ENCODE measurements at places on chromosomes 7 and 10.

GRCh38 chr10:124285587-124286527, 132.9 kb downstream of the OAT start:
- no peak for DNase-seq

- DNase-seq = no peak
These were observed 47.3 kb upstream of the CPXM2 start for GRCh38 chr10:123938890-123939289.

DNA sequence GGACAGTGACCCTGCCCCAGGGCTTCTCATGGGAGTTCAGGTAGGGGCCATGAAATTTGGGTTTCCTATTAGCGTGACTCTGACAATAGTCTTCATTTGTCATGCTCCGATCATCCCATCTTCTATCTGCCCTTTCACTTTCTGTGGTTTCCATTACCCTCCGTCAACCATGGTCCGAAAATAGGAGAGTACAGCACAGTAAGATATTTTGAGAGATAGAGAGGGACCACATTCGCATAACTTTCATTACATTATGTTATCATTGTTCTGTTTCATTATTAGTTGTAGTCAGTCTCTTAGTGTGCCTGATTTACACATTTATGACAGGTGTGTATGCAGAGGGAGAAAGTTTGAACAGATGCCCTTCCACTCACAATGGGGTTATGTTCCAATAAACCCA, 649.2 kb downstream of the SDK1 start:
- no peak for DNase-seq

DNA sequence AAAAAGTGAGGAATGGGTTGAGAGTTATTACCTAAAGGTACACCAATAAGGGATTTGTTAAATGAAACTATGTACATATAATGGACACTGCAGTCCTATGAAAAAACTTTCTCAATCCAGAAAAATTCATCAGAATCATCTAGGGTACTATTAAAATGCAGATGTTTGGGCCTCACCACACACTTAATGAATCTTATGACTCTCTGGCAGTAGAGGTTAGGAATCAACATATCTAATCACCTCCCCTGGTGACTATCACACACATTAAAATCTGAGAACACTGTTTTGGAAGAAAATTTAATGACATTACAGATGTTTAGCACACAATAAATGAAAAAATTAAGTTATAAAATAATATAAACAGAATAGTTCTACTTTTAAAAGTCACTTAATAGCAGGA, 32.1 kb downstream of the BAZ1B start:
- DNase-seq = no peak

- DNase-seq = no peak
These were observed 1.9 kb upstream of the EPHA1 start for GRCh38 chr7:143410521-143411004.

GRCh38 chr10:1923586-1923985, 186.3 kb upstream of the ADARB2 start:
- DNase-seq = no peak

DNA sequence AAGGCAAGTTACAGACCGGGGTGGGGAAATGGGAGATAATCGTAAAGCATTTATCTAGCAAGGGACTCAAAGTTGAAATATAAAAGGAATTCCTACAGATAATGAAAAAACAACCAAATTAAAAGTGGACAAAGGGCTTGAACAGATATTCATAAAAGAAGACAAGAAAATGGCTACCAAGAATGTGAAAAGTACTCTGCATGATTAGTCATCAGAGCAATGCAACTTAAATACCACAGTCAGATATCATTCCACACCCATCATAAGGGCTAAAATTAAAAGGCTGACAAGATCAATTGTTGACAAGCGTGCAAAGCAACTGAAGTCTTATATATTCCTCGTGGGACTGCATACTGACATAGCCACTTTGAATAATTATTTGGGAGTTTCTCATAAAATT, 124.6 kb upstream of the RSU1 start:
- DNase-seq = no peak

- no peak for DNase-seq
These were observed 7.0 kb upstream of the ACTR3C start for GRCh38 chr7:150330211-150330885.

- no peak for DNase-seq
These were observed 145.3 kb upstream of the TBX20 start for GRCh38 chr7:35399216-35399615.

DNA sequence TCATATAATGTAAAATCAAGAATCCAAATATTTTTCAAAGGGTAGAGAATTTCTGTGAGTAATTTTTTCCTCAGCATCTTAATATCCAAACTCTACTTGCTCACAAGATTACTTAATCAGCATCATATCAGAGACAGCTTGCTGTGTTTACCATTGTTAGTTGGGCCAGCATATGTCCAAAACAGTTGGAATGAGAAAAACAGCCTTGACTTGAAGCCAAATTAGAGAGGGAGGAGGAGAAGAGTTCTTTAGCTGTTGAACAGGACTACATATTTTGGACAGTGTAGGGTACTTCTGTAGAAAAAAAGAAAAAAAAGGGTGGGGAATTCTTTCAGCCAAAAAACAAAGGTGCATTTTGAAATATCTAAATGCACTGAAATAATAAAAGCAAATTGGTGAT, 69.8 kb downstream of the HDAC9 start:
- no peak for DNase-seq

GRCh38 chr7:77335581-77335980, 80.6 kb downstream of the GSAP start:
- DNase-seq = no peak

DNA sequence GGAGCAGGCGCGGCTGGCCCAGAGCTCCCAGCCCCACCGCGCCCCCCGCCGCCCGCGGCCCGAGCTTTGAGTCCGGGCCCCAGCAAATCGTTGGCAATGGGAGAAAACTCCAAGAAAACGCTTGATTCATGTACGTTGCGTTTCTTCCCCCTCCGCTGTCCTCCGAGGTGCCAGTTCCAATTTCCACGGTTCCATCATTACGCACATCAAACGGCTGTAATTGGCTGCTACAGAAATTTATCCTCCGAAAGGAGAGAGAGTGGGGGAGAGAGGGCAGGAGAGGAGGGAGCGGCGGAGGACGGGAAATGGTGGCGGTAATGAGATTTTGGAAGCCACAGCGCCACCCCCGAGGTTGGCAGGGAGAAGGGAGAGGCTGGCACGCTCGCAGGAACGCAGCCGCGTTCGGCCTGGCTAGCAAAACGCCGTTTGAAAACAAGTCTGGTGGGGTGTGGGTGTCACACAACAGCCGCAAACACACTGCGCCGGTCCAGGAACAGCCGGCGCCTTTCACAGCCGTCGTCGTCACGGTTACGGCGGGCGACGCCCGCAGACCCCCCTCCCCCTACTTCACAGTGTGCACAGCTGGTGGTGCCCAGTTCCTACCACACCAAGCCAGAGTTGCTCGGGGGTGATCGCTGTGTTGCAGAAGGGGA, 57.5 kb downstream of the UNCX start:
- peak; percentile 17 for DNase-seq

DNA sequence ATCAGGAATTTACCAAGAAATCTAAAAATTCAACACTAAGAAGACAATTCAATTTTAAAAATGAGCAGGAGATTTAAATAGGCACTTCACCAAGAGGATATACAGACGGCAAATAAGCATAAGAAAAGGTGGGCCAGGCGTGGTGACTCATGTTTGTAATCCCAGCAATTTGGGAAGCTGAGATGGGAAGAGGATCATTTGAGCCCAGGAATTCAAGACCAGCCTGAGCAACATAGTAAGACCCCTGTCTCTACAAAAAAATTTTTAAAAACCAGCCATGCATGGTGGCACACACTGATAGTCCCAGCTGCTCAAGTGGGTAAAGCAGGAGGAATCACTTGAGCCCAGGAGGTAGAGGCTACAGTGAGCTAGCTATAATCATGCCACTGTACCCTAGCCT, 3.5 kb upstream of the AKR1D1 start:
- DNase-seq = no peak

DNA sequence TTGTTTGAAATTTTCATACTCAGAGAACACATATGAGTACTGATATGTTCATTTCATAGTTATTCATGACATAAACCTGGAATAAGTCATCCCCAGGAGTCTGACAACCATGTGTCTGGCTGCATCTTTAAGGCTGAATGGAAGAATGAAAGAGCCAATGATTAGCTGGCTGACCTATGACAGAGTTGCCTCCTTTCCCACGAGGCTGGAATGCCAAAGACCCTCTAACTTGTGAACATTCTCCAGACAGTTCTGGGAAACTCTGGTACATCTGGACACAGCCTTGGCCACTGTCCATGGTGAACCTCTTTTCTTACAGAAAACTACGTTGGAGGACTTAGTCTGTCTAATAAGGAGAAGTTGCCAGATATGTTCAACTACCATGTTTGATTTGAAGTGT, 380.8 kb upstream of the MKI67 start:
- no peak for DNase-seq

DNA sequence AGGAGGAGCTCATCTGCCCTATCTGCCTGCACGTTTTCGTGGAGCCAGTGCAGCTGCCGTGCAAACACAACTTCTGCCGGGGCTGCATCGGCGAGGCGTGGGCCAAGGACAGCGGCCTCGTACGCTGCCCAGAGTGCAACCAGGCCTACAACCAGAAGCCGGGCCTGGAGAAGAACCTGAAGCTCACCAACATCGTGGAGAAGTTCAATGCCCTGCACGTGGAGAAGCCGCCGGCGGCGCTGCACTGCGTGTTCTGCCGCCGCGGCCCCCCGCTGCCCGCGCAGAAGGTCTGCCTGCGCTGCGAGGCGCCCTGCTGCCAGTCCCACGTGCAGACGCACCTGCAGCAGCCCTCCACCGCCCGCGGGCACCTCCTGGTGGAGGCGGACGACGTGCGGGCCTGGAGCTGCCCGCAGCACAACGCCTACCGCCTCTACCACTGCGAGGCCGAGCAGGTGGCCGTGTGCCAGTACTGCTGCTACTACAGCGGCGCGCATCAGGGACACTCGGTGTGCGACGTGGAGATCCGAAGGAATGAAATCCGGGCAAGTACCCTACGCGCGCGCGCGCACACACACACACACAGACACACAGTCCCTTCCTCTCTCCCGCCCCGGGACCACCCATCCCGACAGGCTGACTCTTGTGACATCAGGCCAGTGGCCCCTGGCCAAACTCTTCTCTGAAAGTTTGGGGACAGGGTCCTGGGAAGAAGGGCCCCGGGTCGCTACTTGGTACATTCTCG, 538 bp downstream of the TRIM8 start:
- peak; percentile 82 for DNase-seq

DNA sequence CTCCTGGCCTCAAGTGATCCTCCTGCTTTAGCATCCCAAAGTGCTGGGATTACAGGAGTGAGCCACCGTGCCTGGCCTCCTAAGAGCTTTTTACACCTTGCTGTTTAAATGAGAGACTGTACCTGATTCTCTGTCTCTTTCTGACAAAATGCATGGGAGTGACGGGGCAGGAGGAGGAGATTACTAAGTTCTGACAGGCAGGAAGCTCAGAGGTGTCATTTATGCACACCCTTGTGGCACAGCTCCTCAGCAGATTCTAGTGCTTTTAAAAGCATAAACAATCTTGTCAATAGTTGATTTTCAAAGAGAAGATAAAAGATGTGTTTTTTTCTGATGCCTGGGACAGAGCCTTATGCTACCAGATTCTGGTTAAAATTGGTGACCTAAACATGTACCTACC, 39.7 kb upstream of the STEAP4 start:
- no peak for DNase-seq

- DNase-seq = no peak
These were observed 218.2 kb downstream of the CCDC3 start for GRCh38 chr10:12783293-12783692.

DNA sequence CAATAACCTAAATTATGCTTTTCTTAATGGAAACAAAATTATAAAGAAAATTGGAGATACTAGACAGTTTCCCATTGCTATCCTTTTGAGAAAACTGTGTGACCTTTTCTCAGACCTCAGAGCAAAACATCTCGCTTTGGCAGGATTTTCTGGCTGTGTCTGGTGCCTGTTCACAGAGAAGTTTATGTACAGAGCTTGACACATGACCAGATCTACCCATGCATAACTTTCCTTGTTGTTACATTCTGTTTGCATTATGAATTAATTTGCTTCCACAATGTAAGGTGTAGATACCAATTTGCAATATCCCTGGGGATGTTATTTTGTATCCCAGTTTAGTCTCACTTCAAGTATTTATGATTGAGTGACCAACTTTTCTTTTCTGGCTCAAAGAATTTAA, 565.0 kb downstream of the XPNPEP1 start:
- no peak for DNase-seq

- DNase-seq = no peak
These were observed 33.6 kb downstream of the THNSL1 start for GRCh38 chr10:25049966-25050365.

GRCh38 chr10:62231371-62231770, 37.3 kb downstream of the RTKN2 start:
- no peak for DNase-seq

DNA sequence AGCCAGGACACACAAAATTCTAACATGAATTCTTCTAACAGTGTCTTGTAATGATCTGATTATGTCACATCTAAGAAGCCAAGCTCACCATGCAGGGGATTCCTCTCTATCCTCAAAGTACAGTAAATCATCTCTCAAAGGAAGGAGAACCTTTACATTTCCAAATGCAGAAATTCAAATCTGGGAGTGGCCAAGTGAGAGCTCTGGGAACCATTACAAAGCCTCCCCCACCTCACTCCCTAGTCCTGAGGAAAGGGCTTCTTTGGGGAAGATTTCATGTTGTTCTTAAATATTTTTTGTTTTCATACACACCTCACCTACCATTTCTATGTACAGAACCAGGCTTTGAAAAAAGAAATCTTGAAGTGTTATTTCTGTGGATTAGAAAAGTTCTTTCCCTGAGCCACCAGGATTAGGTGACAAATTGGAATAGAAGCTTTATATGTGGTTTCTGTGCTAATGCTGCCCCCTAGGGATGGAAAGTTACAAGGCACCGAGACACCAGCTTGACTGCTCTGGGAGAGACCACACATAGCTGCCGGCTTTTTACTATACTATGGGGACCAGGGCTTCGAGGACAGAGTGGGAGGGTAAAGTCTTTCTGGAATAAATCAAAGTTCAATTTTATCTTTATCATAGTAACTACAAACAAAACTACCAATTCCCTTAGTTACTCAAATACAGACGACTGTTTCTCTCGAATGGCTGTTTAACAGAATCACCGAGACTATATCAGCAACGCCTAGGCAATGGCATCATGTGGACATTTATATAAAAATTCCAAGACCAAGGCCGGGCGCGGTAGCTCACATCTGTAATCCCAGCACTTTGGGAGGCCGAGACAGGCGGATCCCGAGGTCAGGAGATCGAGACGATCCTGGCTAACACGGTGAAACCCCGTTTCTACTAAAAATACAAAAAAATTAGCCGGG, 116.1 kb downstream of the RNF216 start:
- DNase-seq = peak; percentile 78

GRCh38 chr10:127337801-127338200, 141.4 kb upstream of the INSYN2A start:
- no peak for DNase-seq

GRCh38 chr10:76175533-76176165, 744.2 kb downstream of the LRMDA start:
- no peak for DNase-seq

- DNase-seq = no peak
These were observed 114.0 kb downstream of the WDFY4 start for GRCh38 chr10:48798481-48799254.

DNA sequence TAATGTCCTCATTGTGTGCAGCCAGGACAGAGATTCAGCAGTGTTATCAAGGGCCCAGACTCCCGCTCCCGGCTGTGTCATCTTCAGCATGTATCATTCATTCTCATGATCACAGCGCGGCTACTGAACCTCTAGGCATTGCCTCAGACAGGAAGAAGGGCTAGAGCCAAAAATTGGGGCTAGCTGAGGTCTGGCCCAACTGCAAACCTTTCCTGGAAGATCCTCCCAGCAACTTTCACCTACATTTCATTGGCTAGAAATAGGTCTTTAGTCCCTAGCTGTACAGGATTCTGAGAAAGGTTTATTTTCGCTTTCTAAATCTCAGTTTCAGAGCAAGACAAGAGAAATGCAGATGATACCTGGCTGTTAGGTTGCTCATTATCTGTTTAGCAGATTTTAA, 81.9 kb downstream of the CREM start:
- DNase-seq = peak; percentile 68

Measured in CD4-positive, alpha-beta T cell treated with Interleukin-15 for 4 hours (primary cell).